Activated T-cell treated with anti-CD3 and anti-CD28 coated beads for 1 hour (primary cell): ENCODE measurements at places on chromosomes 6 and 20.

GRCh38 chr6:111564482-111564945 lies 41.2 kb downstream of the TRAF3IP2 start:
- no peak for DNase-seq

GRCh38 chr6:158894193-158894592 lies 75.0 kb upstream of the EZR start:
- no peak for DNase-seq

DNA sequence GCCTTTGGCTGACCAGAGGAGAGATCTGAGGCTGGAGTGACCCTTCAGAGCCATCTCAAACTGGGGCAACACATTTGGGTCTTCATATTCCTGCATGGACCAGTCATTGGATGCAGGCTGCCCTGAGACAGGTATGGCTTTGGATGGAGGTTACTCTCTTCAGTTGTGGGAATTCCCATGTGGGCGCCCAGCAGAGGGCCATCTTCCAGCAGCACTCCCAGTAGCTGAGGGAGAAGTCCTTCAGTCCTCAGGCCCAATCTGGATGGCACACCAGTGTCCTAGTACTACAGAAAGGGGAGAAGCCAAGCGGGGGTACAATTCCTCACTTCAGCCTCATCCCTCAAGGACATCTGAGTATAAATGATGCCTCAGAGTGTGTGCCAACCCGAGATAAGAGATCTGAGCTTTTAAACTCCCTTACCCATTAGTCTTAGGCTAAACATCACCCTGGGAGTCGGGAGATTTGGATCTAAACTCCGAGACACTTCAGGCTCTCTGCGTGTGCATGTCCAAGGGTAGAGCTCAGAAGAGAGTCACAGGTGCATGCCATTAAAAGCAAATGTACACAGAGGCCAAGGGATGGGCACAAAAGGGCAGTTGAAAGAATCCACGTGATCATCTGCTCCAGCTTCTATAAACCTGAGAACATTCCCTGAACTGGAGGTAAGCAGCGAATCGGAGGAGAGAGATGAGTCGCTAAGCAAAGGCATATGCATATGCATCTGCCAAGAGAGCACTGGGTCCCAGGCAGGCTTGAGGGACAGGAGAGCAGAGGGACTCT lies 204.6 kb downstream of the CD83 start:
- no peak for DNase-seq

GRCh38 chr6:110232450-110232849 lies 52.2 kb downstream of the CDC40 start:
- no peak for DNase-seq

DNA sequence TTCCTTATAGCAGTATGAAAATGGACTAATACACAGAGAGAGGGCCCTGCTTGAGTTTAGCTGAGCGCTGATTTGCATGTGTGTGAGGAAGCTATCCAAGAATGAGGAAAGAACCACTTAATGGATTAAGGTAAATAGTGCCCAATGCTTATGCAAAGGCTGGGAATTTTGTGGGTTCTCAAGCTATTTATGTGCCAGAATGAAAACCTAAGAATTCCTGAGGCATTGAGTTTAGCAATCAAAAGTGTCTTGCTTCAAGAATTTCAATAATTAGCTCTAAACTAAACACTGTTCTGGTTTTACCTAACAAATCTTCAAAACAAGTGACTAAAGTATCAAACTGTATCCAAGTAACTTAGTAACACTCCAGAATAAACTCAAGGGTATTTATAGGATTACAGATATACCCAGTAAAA lies 7.0 kb upstream of the OR14J1 start:
- DNase-seq: no peak

GRCh38 chr20:25227317-25227831 lies 20.5 kb upstream of the PYGB start:
- DNase-seq: no peak
